ENCODE measurements at places on chromosomes 7 and 10. TPM values are rescaled to one million over a fixed set of nuclear protein-coding genes. Genes with fewer than 3 reads are reported as not detected.

Gene C10orf95
- total RNA-seq, result 0.96 TPM

Gene SFTPA1
- total RNA-seq, result 4.4 TPM

Gene UCMA
- total RNA-seq, result 1.9 TPM

DNA sequence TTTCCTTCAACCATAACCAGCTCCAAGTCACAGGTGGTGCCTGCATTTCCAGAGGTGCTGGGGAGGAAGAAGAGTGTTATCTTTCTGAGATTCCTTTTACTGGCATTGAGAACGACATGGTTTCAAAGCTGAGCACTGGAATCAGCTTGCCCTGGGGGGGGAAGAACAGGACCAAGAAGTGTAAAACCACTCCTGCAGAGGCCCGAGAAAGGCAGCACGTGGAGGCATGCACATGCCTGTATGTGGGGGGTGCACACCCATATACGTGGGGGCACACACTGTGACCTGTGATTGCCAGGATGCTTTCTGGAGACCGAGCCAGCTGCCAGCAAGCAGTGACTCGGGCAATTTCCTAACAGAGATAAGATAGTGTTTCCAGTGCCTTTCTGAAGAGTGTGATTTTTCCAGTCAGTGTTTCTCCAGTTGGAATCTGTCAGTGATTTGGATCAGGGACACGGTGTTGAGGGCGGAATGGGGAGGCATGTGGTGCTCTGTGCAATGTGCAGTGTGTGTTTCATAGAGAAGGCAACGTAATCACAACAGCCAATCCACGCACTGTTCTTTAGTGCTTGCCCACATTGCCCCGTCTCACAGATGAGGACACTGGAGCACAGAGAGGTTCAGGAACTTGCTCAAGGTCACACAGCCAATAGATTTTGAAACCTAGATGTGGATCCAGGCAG lies 4.2 kb downstream of the LRRC27 start:
- DNase-seq, result no peak

DNA sequence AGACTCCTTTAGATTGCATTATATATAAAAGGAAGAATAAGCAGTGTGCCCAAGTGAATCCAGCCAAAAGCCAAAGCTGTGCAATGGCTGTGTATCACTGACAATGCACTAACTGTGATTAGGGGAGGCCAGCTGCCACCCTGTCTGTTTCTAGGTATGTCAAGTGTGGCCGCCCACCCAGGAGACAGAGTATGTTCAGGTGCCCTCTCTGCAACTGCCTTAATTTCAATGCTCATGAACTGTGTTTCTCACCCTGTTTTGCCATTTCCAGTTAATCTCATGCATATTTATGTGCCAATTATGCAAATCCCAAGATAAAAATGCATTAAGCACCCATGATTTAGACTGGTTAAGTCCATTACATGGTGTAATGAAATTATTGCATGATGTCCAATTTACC lies 159.4 kb downstream of the FRMD4A start:
- DNase-seq, result no peak

GRCh38 chr10:21919906-21920305 lies 83.6 kb downstream of the DNAJC1 start:
- no peak for DNase-seq

GRCh38 chr7:43164757-43165156 lies 52.3 kb downstream of the HECW1 start:
- no peak for DNase-seq
